ENCODE measurements at places on chromosomes 2 and 18. TPM values are rescaled to one million over a fixed set of nuclear protein-coding genes. Genes with fewer than 3 reads are reported as not detected.

GRCh38 chr2:230925879-230926765, 1.1 kb upstream of the GPR55 start:
- DNase-seq = no peak

GRCh38 chr2:71721362-71721665, 268.0 kb downstream of the DYSF start:
- DNase-seq = peak; percentile 94

- no peak for DNase-seq
These were observed 19.3 kb downstream of the RBMS1 start for GRCh38 chr2:160474319-160474645.

GRCh38 chr2:8053216-8053615, 628.6 kb upstream of the ID2 start:
- no peak for DNase-seq

The OR6B2 gene
- total RNA-seq = not detected

GRCh38 chr2:149027590-149028250, 10.8 kb upstream of the LYPD6B start:
- DNase-seq = no peak

DNA sequence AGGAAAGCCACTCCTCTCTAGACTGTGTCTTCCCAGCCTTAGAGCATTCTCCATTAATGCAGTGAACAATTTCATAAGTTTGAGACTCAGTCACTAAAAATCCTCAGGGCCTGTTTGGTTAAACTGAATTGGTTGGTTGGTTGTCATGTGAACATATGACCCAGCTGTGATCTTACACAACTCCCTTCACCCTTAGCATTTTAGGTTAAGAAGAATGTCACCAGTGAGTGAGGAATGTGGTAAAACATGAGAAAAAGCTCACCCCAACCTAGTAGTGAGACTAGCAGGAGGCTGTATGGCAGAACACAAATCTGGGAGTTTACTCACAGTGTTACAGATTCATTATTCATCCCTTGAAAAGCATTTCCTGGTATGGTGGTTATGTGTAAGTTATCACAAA, 32.4 kb downstream of the LHCGR start:
- DNase-seq = no peak

GRCh38 chr2:133812826-133813617, 244.8 kb upstream of the NCKAP5 start:
- DNase-seq = peak; percentile 86

The MAP3K20 gene
- 37.8 TPM for total RNA-seq

The SERPINB11 gene
- total RNA-seq = not detected

DNA sequence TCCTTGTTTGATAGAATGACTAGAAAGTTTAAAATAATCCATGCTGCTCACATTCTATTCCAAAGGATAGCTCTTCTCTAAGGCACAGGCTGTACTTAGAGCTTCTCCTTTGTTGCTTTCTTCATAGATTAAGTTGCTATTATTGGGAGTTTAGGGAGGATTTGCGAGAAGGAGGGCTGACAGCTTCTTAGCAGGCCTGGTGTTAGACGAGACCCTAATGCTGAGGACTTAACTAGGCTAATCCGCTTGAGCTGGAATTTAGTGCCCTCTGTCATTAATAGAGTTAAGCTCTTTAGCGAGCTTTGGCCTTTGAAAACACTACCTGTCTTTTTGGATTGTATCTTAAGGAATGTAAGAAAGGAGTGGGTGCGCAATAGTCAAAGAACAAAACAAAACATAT, 81.3 kb downstream of the MOGAT1 start:
- no peak for DNase-seq

The GKN2 gene
- not detected for total RNA-seq

- no peak for DNase-seq
These were observed 65.9 kb upstream of the CYTIP start for GRCh38 chr2:157509744-157510143.

DNA sequence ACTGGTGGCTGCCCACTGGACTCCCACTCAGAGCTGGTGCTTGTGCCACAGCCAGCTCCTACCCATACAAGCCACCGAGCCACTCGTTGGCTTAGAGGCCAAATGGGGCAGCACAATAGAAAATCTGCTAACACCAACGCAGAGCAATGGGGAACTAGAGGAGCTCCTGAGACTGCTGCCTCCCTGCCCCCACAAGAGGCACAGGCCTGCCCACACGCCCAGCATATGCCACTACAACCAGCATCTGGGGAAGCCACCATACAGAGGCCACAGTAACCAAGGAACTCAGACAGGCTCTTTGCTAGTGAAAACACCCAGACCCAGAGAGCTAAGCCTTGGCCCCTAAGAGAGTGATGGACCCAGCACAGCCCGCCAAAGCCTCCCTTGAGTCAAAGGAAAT, 231.2 kb upstream of the RAB6C start:
- no peak for DNase-seq

DNA sequence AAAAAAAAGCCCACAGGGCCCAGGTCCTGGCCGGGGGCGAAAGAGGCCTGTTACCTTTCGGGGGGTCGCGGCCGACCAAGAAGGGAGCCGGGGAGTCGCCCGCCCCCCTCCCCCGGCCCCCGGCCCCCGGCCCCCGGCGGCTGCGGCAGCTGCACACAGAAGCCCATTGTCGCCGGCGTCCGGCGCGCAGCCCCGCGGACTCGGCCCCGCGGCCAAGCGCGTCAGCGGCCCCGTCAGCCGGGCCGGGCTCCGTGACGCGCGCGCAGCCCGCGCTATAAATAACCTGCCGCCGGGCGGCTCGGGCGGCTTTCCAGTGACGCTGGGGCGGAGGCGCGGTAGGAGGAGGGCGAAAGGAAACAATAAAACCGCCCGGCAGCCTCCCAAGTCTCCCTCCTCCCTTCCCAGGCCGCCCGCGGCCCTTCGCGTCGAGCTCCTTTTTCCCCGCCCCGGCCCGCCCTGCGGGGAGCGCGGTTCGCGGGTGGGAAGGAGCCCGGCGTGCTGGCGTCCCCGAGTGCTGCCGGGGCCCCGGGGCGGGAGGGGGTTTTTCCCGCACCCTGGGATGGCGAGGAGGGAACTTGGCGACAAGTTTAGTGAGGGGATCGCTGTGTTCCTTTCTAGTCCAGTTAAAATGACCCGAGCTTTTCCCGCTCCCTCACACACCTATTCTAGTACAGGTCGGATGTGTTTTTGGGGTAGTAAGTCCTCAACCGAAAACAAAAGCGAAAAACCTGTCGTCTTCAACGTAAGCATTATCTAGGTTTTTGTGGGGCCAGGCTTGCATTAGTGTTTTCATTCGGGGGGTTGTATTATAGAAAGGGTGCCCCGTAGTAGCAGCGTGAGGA, 10.0 kb upstream of the NR4A2 start:
- peak; percentile 96 for DNase-seq

DNA sequence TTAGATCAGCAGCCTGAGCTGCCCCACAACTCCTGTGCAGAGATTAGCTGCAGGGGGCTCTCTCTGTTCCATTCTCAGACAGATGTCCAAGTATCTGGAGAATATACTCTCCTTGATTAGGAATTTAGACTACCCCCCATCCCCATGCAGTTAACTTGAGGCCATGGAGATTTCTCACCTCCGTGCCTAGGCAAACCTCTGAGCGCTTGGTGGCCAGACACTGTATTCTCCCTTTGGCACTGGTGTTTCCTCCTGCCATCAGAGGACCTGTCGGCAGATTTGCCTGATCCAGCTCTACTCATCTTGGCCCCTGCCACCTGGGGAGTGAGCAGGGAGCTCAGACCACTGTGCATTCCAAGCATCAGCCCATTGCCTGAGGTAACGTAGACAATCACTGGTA, 48.3 kb downstream of the ZNF804A start:
- DNase-seq = no peak

The RAD51AP2 gene
- not detected for total RNA-seq

GRCh38 chr18:72965616-72966015, 97.8 kb upstream of the NETO1 start:
- DNase-seq = no peak

- DNase-seq = peak; percentile 1
These were observed 41.8 kb downstream of the LDLRAD4 start for GRCh38 chr18:13260197-13260934.

GRCh38 chr2:195513119-195513518, 143.9 kb upstream of the SLC39A10 start:
- no peak for DNase-seq

The THSD7B gene
- total RNA-seq = 2.1 TPM

The GPC1 gene
- total RNA-seq = 13.9 TPM

The GPR55 gene
- 0.24 TPM for total RNA-seq

The ASB18 gene
- total RNA-seq = not detected

DNA sequence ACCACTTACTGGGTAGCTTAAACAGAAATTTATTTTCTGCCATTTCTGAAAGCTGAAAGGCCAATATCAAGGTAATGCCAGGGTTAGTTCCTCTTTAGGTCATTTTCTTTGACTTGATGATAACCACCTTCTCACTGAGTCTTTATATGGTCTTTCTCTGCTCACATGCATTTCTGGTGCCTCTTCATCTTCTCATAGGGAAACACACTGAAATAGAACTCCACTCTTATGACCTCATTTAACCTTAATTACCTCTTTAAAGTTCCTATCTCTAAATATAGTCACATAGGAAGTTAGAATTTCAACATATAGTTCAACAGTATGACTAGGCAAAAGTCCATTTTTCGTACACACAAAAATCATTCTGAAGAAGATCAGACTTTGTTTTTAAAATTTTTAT, 616.8 kb upstream of the VRK2 start:
- no peak for DNase-seq

- DNase-seq = peak; percentile 86
These were observed 540 bp upstream of the RAB10 start for GRCh38 chr2:26033270-26033817.

- no peak for DNase-seq
These were observed 37.7 kb downstream of the STON1 start for GRCh38 chr2:48567671-48568070.

The ITGA4 gene
- total RNA-seq = 78.1 TPM

DNA sequence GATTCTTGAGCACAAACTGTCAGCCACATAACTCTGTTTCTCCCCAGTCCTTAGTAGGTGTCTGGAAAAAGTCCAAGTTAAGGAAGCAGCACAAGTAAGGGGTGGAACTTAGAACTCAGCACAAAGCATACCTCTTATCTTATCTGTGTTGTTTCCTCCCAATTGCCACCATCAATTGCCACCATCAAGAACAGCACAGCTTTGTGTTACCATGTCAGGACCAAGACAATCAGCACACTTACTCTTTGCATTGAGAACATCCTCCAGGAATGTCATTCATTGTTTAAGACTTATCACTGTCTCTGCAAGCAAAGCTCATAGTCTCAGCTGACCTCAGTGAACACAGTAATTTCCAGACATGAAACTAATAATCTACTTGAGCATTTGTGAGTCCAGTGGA, 212.7 kb upstream of the FSHR start:
- no peak for DNase-seq

- DNase-seq = no peak
These were observed 76.4 kb downstream of the SH3RF3 start for GRCh38 chr2:109205447-109205846.

DNA sequence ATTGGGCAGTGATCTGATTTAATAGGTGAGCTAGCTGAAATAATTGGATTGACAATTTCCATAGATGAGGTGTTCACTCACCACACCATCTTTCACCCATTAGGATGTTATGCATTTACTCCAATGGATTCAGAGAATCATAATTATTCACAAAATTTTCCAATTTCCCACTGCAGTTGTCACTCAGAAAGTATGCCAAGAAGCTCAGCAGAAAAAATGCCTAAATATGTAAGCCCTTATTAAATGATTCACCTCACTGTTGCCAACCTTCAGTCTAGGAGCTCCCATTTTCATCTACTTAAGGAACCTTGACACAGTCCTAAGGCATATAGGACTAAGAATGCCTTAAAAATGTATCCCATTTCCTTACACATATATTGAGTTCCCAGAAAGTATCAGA, 94.3 kb downstream of the MBD2 start:
- no peak for DNase-seq

GRCh38 chr2:169571571-169571970, 2.1 kb downstream of the FASTKD1 start:
- DNase-seq = no peak

The ZSCAN30 gene
- total RNA-seq = 6.6 TPM

DNA sequence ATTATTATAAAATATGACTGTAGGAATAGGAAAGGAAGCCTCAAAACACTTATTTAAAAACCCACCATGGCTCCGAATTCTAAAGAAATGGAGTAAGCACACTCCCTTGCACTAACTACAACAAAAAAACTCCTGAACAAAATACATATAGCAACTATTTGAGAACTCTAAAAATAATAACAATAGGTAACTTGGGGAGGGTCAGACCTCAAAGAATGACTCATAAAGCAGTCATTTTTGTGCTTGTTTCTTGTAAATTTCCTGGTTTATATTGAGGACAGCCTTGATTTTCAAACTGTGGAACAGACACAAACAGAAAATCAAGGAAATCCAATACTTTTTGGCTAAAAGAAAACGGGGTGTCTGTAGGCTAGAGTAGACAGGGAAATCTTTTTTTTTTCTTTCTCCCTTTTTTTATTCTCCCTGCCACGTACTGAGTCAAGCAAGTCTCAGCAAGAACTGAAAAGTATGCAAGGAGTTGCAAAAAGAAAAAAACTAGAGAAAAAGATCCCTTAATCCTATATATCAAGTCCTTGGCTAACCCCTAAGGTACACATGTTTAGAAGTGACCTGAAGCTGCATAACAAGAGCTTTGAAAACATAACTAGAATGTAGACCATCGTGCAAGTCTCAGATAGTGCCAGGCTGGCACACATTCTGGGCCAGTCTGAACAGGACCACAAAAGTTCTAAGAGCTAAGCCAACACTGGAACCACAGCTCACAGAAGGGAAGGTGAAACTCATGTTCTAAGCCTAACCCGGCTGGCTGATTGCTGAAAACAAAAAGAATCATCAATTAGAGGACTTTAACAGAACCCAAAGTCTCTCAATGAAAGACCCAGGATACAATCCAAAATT, 403.1 kb upstream of the LYPD1 start:
- DNase-seq = no peak

DNA sequence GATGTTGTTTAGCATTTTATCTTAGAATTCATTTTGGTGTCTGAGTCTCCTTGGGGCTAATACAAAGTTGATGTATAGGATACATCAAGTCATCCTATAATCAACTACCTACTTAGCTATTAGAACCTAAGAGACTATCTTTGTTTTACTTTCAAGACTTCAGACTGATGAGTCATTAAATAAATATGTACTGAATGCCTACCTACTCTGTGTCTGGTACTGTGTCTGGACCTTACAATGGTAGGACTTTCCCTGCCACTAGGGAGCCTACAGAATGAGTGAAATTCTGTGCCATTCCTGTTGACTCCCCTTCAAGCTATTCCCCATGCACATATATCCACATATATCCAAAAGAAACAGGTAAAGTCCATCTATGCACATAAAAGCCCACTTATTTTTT, 114.5 kb downstream of the ERBB4 start:
- no peak for DNase-seq

- DNase-seq = peak; percentile 84
These were observed 7.8 kb downstream of the CDK15 start for GRCh38 chr2:201813996-201814760.

The ST8SIA5 gene
- 11.8 TPM for total RNA-seq
